ENCODE measurements at places on chromosomes 2 and 18.

DNA sequence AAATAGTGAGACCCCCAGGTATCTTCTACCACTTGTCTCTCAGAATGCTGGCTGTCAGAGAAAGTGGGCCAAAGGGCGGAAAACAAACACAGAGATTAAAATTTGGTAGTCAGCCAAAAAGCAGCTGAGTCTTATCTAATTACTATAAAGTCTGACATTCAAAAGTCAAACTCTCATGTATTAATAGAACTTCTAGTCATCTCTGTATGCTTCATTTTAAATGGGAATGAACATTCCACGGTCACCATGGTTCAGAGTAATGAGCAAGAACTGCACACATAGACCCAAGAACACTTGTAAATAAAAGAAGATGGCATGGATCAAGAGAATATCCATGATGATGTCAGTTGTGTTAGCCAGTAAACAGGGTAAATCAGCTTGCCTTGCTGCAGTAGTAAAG is 1267.0 kb upstream of the CHAC2 start:
- no peak for DNase-seq

DNA sequence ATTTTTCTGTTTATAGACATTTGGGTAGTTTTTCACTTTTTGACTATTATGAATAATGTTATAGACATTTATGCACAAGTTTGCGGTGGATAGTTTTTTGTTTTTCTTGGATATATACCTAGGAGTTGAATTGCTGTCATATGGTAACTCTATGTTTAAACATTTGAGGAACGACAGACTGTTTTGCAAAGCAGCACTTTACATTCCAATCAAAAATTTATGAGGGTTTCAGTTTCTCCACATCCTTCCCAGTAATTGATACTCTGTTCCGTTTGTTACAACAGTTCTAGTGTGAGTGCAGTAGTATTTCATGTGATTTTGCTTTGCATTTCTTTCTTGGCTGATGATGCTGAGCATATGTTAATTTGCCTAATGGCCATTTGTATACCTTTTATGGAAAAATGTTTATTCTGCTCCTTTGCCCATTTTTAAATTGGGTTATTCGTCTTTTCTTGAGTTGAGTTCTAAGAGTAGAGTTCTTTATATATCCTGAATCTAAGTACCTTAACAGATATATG is 617.3 kb upstream of the LRATD1 start:
- no peak for DNase-seq

GRCh38 chr2:33214857-33215256 is 261.6 kb upstream of the RASGRP3 start:
- no peak for DNase-seq

GRCh38 chr2:237210297-237210696 is 124.6 kb downstream of the COPS8 start:
- no peak for DNase-seq

DNA sequence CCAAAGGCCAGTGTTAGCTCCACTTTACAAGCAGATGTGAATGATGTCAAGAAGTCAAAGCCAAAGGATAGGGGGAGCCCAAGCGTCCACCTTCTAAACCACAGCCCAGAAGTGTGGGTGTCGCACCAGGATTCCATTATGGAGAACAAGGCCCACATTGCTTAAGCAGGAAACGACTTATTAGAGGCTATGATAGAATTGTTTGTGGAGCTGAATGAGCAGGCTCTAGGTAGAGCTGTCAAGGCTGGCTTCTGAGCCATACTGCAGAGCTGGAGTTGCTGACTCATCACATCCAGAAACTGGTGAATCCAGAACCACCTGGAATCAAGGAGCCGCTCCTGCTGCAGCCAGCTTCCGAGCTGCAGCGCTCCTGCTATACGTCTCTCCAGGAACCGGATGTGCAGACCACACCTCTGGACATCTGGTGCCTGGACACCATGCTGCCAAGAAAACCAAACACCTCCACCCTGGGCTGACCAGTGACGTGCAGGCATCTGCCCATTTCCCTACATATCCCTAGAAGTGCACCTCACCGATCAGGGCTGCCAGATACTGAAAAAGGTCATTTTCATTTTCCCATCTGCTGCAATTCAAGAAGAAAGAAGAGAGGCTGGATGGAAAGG is 6.2 kb upstream of the TWIST2 start:
- DNase-seq = no peak

All from AG08395 (cell line).